Activated CD8-positive, alpha-beta memory T cell treated with anti-CD3 and anti-CD28 coated beads for 1 hour (primary cell): ENCODE measurements at places on chromosomes 7 and 10.

- no peak for DNase-seq
Measured at GRCh38 chr7:40041456-40041855, 91.4 kb downstream of the CDK13 start.

DNA sequence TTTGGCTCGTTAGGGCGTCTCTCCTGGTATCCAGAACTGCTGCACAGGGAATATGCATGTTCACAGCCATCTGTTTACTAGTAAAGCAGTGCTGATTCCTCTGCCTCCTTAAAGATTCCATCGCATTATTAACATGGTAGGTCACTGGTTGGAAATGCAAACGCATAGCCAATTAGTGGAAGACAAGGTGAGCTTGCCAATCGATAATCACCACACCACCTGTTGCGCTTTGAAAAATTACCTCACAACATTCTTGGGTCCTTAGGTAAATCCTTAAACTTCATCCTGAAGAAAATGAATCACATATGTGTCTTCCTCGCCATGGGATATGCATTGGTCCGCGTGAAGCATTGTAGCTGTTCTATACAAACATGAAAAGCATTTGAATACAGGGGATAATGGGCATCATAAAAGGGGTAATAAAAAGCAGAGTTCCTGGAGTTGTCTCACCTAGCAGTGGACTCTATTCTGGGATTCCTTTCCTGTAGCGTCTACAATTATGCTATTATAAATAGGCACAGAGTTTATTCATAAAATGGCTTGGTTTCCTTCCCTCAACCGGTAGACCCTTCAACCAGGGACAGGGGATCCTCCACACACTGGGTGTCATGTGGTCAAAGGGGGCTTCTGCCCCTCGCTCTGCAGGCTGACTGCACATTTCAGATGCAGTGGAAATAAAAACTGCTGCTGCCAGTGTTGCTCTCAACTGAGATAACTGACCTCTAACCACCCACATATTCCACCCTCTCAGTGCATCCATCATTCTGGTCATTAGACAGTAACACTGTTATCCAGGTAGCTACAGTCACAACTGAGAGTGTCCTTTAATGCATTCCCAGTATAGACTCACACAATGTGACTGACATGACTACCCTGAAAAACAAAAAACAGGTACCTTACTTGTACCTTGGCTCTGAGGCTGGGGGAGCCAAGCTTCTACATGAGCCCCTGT lies 389.2 kb upstream of the NFE2L3 start:
- DNase-seq, result no peak

GRCh38 chr7:123770378-123770777 lies 21.6 kb upstream of the WASL start:
- DNase-seq, result no peak

GRCh38 chr10:131753336-131753735 lies 147.5 kb upstream of the PPP2R2D start:
- DNase-seq, result no peak

- DNase-seq, result no peak
Measured at GRCh38 chr7:41931263-41931646, 228.4 kb upstream of the INHBA start.

DNA sequence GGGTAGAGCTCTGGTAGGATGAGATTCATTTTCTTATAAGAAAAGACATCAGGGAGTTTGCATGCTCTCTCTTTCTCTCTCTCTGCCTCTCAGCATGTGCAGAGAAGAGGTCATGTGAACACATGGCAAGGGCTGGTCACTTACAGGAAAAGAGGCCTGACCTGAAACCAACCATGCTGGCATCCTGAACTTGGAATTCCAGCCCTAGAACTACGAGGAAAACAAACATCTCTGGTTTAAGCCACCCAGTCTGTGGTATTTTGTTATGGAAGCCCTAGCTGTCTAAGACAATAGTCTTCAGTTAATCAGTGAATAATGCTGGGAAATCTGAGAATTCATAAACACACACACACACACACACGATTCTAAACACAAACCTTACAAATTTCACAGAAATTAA lies 1104.2 kb upstream of the LRRN3 start:
- DNase-seq, result no peak

DNA sequence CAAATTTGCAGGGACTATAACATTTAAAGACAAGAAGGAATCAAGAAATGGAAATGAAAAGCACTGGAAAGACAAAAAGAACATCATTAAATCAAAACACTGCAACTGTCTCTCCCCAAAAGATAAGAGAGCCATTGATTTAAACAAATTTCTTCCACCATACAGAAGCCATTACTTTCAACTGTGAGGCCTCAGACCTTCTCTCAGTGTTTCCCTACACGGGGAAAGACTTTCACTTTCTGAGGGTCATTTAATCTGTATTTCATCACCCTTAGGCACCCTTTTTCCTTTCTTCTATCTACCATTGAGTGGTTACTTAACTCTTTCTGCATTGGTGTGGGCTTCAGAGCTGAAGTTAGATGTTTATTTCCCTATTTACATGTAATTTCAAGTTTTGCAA lies 47.5 kb downstream of the CCDC172 start:
- no peak for DNase-seq

- no peak for DNase-seq
Measured at GRCh38 chr7:113267885-113268284, 149.5 kb upstream of the SMIM30 start.

- DNase-seq, result peak; percentile 20
Measured at GRCh38 chr10:92914478-92915325, 66.4 kb downstream of the EXOC6 start.

DNA sequence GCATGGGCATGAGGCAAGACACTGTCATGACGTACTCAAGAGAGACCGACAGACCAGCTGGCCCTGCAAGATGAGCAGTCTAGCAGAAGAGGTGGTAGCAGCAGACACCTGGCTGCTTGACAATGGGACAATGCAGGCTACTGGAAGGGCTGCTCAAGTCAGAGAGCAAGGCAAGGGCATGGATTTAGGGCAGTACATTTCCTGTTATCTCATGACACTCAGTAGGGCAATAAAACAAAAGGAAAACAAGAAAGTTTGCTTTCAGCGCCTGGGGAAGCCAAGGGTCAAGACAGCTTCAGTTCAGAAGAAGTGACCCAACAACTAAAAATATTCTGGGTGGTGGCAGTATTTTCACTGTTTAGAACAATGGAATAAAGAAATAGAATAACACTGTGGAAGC lies 331.8 kb upstream of the PHYHIPL start:
- DNase-seq, result no peak

DNA sequence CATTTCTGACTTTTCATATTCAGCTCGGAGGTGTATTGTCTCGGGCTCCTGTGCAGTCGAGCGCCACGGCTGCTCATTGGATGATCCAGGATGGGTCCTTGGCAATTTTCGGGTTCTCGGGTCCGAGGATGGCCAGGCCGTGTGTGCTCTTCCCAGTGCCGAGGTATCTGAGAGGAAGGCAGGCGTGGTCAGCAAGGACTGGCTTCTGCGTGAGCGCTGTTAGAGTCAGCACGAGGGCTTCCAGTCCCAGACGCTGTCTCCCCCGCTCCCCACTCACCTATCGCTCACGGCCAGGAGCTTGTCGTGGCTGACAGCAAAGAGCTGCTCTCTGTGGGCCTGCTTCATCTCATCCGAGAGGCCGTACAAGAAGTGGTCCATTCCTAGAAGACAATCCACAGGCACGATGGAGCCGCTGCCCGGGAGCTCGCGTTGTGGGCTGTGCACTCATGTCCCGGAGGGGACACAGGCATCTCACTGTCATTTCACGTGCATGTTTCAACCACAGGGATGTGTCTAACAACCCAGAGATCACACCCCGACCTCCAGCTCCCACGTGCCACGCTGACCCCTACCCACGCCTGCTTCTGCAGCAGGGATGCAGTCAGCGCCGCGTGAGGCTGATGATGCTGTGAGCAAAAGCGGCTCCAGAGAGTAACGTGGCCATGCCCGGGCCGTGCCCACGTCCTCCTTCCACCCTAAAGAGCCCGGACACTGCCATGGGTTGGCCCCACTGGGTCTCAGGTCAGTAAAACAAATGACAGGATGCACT lies 34.4 kb downstream of the PITRM1 start:
- DNase-seq, result no peak

- DNase-seq, result no peak
Measured at GRCh38 chr10:87551326-87551725, 46.6 kb downstream of the MINPP1 start.

- DNase-seq, result no peak
Measured at GRCh38 chr10:132200344-132201110, 13.8 kb downstream of the DPYSL4 start.

- no peak for DNase-seq
Measured at GRCh38 chr10:71772832-71773220, 494 bp downstream of the VSIR start.

DNA sequence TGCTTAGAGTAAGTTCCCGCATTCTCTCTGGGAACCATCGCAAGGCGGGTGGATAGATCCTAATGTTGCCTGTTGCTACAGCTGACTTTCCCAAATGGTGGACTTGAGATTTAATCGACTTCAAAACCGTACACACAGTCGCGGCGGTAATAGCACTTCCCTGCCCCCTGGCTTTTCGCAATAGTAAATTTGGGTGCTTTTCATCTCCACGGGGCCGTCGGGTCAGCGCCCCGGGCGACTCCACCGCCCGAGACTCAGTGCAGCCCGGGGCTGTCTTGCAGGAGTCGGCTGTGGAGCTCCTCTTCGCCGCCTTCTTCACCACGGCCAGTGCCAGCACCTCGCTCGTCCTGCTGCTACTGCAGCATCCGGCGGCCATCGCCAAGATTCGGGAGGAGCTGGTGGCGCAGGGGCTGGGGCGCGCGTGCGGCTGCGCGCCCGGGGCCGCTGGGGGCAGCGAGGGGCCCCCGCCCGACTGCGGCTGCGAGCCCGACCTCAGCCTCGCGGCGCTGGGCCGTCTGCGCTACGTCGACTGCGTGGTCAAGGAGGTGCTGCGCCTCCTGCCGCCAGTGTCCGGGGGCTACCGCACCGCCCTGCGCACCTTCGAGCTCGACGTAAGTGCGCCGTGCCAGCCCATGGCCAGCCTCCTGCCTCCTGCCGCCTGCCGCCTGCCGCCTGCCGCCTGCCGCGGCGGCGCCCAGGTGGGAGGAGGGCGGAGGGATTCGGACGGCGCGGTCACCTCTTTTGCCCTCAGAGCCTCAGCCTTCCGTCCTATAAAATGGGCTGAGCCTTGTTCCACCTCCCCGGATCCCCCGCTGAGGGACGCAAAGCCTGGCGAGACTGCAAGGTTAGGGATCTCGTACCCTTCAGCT lies 5.3 kb downstream of the CYP26C1 start:
- DNase-seq, result no peak

DNA sequence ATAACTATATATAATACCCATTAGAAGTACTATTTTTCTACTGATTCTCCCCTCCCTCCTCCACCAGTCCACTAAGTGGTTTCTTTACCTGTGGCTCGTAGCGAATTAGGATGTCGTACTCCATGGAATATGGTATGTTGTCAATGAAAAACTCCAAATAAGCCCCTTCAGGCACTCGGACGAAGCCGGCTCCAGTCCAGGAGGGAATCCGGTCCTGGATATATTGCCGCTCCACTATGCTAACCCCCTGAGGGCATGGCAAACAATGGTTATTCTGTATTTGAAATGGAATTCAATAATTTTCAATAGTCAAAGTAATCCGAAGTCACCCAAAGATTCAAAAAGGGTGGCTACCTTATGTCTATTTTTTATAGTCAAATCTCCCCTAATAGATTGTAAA lies 40.1 kb downstream of the LAMB1 start:
- DNase-seq, result no peak

GRCh38 chr10:110358869-110359629 lies 54.3 kb upstream of the SMNDC1 start:
- DNase-seq, result no peak

DNA sequence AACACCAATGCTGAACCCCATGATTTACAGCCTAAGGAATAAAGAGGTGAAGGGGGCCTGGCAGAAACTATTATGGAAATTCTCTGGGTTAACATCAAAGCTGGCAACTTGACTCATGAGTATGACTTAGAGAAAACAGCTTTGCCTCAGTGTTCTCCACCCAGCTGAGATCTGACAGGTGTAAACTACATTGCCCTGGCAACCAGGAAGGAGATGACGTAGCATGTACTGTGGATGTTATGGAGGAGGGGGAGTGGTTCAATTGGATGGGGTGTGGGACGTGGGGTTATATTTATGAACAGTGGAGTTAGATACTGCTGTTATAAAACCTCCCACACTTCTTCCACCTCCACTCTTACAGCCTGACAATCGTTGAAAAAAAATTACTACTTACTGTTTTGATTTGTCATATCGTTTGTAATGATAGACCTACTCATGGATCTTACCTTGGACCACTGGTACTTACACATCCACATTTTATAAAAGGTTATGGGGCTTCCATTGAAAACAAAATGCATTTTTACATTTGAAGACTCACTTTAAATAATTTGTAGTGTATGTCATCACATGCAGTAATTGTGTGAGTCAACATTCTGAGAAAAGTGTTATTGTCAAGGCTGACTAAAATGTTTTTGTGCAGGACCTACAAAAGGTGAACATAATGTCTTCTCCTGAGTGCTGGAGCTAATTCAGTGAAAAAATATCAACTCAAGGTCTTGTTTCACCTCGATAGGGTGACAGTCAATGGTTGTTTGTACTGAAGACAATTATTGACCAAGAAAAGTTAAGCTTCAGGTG lies 6.4 kb downstream of the OR2F1 start:
- DNase-seq, result no peak

GRCh38 chr10:100705139-100705538 lies 40.2 kb upstream of the PAX2 start:
- DNase-seq, result no peak

DNA sequence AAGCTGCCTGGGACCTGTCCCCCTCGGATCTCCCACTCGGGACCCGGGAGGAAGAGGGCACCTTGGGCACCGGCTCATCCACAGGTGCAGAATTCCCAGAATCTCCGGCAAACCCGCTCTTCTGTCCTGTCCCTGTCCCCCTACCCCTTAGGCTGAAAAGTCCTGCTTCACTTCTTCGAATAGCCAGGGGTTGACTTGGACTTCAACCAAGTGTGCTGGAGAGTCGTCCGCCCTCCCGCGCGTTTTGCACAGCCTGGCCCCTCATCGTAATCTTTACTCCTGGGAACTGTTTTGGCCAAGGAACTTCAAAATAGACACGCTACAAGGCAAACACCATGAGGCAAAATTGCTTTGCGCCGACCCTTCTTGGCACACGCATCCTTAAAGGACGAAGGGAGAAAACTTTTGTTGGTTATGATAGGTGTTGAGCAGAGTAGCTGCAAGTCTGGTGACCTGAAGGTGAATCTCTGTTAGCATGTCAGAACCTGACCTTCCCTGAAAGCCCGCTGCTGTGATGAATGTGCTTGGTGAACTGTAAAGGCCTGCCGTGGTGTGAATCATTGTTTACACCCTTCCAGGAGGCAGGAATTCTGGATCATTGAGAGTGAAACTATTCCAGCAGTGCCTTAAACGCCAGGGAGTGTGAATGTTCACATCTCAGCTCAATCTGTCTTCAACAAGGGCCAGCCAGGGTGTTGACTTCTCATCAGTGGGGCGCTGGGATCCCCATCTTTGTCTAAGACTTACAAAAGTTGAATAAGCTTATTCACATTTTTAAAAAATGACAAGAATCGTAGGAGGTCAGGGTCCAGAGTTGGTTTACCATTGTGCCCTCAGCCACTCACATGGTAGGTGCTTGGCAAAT lies 589 bp upstream of the RAPGEF5 start:
- no peak for DNase-seq

DNA sequence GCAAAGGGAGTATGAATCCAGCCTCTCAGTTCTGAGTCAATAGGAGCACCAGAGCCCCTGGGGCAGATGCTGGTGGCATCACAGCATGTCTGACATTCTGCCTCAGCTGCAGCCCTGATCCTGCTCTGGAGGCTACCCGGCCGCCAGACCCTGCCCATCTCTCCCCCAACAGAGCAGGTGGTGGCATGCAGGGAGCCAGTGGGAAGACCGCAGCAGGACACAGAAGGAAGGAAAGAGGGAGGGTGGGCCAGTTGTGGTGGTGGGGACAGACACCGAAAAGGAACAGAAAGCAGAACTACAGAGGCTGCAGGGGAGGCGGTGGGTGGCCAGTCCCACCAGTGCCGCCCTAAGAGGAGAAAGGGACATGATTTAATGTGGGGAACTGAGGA lies 35.3 kb downstream of the BLNK start:
- no peak for DNase-seq
